Esophagus muscularis mucosa (tissue), 4 donors: ENCODE measurements at places on chromosomes 3 and 15.

- no peak for DNase-seq
Measured at GRCh38 chr15:67124911-67125588, 59.6 kb downstream of the SMAD3 start.

GRCh38 chr3:194194051-194194756 lies 58.3 kb downstream of the HES1 start:
- DNase-seq, result no peak

- DNase-seq, result no peak
Measured at GRCh38 chr3:30503446-30503845, 103.0 kb upstream of the TGFBR2 start.

DNA sequence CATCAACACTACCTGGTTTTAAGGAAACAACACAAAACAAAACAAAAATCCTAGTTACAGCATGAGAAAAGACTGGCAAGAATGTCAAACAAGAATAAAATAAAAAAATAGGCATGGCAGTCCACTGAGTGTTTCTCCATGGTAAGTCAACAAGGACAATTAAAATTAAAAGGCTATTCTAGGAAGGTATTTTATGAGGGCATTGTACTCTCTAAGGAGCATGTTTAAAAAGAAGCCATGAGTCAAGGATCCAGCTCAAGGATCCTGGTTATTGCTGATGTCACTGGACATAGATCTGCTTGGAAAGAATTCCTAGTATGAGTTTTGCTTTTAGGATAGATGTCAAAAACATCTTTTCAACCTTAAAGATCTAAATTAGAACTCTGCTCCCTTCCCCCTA lies 106.7 kb downstream of the MYO5A start:
- no peak for DNase-seq

GRCh38 chr3:133965013-133965570 lies 64.6 kb downstream of the SLCO2A1 start:
- no peak for DNase-seq

- DNase-seq, result peak; percentile 66
Measured at GRCh38 chr3:133884054-133884886, 11.4 kb downstream of the RAB6B start.

- no peak for DNase-seq
Measured at GRCh38 chr3:35141406-35141805, 497.9 kb upstream of the ARPP21 start.

GRCh38 chr3:78906245-78906644 lies 861.6 kb downstream of the ROBO1 start:
- no peak for DNase-seq

GRCh38 chr3:621714-622113 lies 425.2 kb downstream of the CHL1 start:
- DNase-seq, result no peak

DNA sequence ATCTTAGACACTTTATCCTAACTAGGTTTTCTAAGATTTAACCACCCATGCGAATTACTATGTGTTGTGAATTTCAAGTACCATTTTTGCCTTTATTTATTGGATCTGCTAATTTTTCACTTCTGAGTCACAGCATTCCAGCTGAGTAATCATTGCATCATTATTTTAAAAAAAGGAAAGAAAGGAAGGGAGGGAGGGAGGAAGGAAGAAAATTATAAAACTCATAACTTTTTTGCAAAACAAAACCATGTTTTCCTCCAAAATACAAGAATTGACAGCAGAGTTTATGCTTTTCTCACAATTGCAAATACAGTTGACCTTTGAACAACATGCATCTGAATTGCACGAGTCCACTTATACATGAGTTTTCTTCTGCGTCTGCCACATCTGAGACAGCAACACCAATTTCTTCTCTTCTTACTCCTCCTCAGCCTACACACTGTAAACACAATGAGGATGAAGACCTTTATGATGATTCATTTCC lies 651.4 kb upstream of the NECTIN3 start:
- DNase-seq, result no peak

DNA sequence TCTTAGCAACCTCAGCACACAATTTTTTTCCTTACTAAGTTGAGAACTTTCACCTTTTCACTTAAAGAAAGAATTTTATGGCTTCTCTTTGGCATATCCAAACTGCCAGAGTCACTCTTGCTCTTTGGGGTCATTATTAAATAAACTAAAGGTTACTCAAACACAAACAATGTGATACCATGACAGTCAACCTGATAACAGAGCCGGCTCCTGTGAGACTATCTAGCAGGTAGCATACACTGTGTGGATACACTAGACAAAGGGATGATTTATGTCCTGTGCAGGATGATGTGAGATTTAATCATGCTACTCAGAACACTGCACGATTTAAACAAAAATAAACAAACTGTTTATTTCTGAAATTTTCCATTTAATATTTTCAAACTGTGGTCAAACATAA lies 35.6 kb downstream of the LRRFIP2 start:
- no peak for DNase-seq

DNA sequence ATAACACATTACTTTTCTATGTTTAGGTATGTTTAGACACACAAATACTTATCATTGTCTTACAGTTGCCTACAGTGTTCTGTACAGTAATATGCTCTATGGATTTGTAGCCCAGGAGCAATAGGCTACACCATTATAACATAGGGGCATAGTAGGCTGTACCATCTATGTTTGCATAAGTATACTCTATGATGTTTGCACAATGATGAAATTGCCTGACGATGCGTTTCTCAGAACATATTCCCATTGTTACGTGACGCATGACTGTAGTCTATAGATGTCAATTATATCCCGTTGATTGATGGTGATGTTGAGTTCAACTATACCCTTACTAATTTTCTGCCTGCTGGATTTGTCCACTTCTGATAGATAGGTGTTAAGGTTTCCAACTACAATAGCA lies 139.4 kb upstream of the PFN2 start:
- DNase-seq, result no peak

- DNase-seq, result no peak
Measured at GRCh38 chr3:94522488-94522887, 459.6 kb downstream of the NSUN3 start.

GRCh38 chr3:123834631-123835030 lies 49.5 kb downstream of the MYLK start:
- no peak for DNase-seq

GRCh38 chr3:135994708-135995337 lies 29.3 kb downstream of the PPP2R3A start:
- DNase-seq, result no peak

DNA sequence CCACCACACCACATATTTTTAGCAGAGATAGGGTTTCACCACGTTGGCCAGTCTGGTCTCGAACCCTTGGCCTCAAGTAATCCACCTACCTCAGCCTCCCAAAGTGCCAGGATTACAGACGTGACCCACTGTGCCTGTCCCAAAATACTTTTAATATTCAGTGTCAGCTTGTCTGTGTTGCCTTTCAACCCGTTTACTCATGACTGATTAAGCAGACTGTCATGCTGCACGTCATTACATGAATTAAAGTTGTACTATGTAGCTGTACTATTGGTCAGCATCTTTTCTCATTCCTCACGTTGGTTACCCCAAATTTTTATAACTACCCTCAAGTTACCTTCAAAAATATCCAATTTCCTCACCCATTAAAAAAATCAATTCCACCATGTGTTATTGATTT lies 48.7 kb upstream of the GADL1 start:
- DNase-seq, result no peak
